Uterine smooth muscle cell (primary cell): ENCODE measurements at places on chromosomes 16 and 17. TPM values are rescaled to one million over a fixed set of nuclear protein-coding genes. Genes with fewer than 3 reads are reported as not detected.

Gene ANKS4B
- total RNA-seq = under 0.01 TPM in 1 of 2 replicates, not detected in the other

Gene MYLK3
- total RNA-seq = 0.11 and 0.37 TPM in 2 replicates

Gene TSPAN10
- total RNA-seq = 1.3 and 4.0 TPM in 2 replicates

Gene KRT24
- not detected in 2 replicates for total RNA-seq
